Caco-2 (cell line): ENCODE measurements at places on chromosomes 13 and 19.

GRCh38 chr13:29810145-29810742 lies 40.2 kb downstream of the UBL3 start:
- DNase-seq, result no peak

- no peak for DNase-seq
Measured at GRCh38 chr19:31981545-31981944, 363.9 kb upstream of the ZNF507 start.

- DNase-seq, result no peak
Measured at GRCh38 chr13:27482983-27483382, 32.6 kb upstream of the MTIF3 start.

DNA sequence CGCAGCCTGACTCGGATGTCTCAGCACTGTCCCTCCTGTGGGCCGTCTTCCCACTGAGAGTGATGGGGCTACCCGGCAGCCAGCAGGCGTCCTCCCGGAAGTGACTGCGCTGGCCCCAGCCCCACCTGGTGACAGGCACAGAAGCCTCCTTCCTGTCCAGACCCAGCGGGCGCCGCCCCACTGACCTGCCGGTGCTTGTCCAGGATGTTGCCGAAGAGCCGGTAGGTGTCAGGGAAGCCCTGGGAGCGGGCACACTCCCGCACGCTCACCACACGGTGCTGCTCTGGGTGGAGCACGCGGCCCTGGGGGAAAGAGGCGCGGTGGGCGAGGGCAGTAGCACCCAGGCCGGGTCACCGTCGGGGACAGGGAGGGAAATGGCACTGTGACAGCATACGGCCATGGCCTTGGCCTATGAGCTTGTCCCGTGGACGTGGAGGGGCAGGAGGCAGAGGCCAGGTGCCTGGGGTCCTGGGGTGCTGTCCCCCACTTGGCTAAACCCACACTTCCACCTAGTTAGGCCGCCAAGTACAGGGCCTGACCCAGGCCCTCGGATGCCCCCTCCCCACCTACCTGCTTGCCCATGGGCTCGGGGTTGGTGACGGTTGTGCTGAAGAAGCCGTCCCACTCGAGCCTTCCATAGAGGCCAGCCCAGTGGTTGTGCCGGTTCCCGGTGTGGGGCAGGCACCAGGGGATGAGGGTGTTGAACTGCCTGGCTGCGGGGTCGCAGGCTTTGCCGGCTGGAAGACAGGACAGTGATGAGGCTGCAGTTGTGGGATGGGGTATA lies 16.0 kb upstream of the EIF3G start:
- DNase-seq, result no peak

DNA sequence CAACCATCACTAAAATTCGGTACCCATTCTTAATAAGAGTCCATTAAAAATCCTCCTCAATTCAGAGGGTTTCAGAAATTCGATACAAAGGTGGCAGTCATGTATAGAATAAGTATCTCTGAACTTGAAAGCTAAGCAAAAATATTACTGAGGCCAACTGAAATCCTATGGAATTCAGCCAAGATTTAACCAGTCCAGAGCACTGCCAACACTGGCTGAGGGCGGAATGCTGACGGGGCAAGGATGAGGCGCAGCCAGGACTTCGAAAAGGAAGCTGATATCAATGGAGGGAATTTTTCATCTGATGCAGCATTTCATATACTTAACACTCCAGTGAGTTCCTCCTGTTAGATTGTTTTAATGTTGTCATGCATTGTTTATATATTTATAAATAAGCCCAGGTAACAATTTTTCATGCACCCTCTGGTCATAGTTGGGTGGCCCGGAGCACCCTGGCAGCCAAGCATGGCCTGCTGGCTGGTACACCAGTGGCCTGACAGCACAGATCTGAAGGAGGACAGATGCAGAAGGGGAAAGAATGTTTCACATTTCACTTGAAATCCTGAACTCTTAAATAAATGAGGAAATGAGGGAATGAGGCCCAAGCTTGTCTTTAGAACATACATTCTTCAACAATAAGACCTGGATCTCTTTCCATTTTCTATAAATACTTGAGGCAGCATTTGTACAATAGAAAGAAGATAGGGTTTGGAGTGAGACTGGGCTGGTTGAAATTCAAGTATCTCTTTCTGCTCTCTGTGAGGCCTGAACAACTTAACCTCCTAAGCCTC lies 41.5 kb downstream of the WDFY2 start:
- no peak for DNase-seq

GRCh38 chr13:35157143-35157755 lies 215.2 kb downstream of the NBEA start:
- peak; percentile 40 for DNase-seq

DNA sequence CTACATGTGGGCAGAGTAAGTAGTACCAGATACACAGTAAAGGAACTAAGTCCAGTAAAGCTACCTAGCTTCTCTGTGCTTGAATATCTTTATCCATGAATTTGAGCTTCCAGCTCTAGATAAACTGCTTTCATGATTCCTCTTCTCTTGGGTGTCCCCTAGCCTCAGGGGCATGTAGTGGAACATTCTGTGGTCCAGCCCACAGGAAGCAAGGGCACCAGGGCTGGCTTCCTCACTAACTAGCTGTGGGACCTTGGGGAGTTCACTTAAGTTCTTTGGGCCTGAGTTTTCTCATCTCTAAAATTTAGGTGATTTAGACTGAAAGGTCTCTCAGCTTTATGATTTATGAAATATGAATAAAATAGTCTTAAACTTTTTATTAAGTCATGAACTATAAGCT lies 185.7 kb downstream of the KATNAL1 start:
- no peak for DNase-seq

- no peak for DNase-seq
Measured at GRCh38 chr19:40907968-40908735, 26.1 kb upstream of the CYP2A7 start.

DNA sequence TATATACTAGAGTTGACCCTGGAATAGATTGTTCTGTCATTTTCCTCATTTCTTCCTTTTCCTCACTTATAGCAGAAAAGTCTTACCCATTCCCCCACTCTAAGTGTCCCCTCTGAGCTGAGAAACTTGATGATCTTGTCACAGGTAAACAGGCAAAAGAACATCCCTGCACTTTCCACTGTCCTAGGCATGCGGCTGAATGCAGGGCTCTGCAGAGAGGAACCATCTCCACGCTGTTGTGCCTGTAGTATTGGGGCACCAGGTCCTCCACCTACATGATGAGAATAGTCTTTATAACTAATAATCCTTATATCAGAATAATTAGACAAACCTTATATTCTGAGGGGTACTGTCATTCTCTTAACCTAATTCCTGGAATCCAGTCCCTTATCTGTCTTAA lies 211.3 kb downstream of the RBM26 start:
- no peak for DNase-seq

- no peak for DNase-seq
Measured at GRCh38 chr13:84399320-84400085, 517.2 kb upstream of the SLITRK1 start.

DNA sequence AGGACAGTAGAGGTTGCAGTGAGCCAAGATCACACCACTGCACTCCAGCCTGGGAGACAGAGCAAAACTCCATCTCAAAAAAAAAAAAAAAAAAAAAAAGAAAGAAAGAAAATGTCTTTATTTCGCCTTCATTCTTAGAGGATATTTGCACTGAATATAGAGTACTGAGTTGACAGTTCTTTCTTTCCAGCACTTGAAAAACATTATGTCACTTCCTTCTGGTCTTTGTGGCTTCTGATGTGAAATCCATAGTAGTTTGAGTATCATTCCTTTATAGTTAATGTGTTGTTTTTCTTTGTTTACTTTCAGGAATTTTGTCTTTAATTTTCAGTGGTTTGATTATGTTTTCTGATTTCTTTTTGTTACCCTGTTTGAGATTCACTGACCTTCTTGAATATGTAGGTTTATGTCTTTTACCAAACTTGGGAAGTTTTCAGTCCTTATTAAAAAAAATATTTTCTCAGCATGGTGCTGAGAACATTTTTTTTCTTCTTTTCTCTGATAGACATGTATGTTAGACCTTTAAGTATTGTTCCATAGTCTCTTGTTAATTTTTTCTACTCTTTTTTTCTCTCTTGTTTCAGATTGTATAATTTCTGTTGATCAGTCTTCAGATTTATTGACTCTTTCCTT lies 50.1 kb downstream of the PCCA start:
- no peak for DNase-seq

GRCh38 chr13:70183041-70183440 lies 74.8 kb upstream of the KLHL1 start:
- no peak for DNase-seq

GRCh38 chr13:101205408-101205807 lies 210.9 kb downstream of the NALCN start:
- no peak for DNase-seq

GRCh38 chr13:69857183-69857821 lies 250.3 kb upstream of the ATXN8OS start:
- peak; percentile 54 for DNase-seq

DNA sequence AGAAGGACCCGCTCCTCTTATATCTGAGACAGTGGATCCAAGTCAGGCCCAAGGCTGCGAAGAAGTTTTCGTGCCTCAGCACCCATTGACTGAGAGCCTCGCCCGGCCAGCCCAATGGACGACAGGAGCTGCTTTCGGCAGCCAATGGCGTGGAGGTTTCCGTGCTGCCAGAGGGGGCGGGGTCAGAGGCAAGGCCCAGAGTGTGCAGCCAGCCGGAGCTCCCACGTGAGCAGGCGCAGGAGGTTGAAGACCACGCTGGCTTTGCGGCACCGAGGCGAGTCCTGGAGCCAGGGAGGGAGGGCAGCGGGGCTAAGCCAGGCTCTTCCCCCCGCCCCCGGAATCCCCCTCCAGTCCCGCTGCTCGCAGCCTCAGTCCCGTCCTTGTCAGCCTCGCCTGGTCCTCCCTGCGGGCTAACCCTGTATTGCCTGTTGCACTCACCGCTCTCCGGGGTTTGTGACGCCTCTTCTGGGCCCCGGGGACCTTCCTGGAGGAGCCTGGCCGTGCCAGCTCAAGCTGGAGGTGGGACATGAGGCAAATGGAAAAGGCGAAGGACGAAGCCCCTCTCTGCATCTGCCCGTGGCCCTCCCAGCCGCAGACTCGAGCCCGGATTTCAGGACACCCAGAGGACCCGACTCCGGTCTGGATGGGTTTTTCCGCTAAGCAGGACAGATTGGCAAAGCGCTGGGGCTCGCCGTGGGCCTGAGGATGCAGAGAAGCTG lies 1.5 kb downstream of the IFNL4 start:
- no peak for DNase-seq

DNA sequence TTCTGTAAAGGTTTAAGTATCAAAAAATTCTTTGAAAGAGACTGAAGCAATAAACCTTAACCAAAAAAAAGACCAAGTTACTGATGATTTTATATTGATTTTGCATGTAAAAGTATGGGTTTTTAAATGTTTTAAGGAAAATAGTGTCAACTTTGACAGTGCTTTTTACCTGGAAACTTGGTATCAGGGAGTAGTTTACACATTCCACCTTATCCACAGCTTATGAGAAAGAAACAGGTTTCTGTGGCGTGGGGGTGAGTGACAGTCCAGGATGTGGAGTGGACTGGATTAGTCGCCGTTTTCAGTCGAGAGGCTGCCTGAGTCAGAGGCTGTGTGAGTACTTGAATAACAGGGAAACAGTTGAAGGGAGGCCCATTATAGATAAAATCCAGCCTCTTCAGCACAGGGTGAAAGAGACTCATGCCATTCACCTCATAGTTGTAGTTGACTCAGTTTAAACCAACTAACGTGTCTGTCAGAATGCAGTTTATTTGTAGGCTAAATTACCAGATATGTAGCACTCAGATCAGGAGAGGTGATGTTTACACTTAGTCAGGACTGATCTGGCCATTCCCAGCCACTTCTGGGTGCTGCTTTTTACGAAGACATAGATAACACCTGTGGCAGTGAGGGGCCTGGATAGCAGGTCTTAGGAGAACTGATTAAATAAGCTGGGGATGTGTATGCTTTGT lies 595 bp upstream of the GPR183 start:
- no peak for DNase-seq

GRCh38 chr19:44948763-44949374 lies 3.0 kb downstream of the APOC2 start:
- DNase-seq, result no peak

DNA sequence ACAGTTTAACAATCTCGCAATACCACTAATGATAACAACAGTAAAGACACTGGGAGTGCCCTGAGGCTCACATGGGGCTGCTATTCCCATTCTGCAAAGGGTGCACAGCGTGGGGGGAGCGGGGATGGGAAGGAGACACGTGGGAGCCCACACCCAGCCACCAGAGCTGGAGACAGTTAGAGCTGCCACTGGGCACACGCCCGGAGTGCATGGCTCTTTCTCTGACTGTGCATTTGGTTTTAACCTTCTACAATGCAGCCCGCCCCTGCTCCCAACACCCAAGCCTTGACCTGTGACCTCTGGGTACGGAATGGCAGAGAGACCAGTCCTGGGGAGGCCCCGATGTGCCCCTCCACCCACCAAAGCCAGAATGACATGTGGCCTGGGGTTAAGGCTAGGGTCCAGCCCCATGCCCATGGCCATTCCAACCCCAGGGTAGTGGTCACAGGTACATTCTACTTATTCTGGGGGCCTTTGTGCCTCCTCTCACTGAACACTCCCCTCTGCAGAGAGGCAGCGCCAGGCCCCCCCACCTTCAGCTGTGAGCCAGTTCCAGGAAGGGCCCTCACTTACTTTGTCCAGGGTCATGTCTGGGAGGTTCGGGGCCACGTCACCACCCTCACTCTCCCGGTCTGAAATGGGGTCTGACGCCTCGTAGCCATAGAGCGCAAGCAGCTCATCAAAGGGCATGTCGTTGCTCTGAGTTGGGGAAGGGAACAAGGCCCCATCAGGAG lies 17.1 kb downstream of the MIER2 start:
- no peak for DNase-seq

DNA sequence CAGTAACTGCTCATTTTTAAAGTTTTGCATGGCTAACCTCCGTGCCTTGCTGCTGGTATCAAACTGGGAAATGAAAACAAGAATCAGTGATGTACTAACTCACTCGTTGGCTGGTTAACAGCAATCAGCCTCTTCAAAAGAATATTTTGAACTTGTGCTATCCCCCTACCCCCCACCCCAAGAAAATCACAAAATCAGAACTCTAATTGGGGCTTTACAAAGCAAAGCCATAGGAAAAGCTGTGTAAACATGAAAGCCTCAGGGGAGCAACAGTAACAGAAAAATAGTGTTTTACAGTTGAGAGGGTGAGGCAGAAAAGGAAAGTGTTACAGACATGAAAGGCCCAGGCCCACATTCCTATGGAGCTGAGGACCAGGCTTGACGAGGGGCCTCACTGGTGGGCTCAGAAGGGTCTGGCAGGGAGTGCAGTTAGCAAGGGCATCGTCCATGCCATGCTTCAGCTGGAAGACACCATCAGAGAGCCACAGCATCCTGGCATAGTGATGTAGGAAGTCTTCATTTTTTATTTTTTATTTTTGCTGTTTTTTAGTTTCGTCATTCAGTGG lies 217.6 kb downstream of the PCCA start:
- no peak for DNase-seq

GRCh38 chr13:99206873-99207272 lies 6.2 kb downstream of the UBAC2 start:
- DNase-seq, result no peak

GRCh38 chr19:19372656-19373416 lies 32.6 kb upstream of the GATAD2A start:
- peak; percentile 77 for DNase-seq

GRCh38 chr13:110699148-110700145 lies 6.5 kb downstream of the CARS2 start:
- DNase-seq, result no peak
